ENCODE measurements at places on chromosomes 1 and 21.
A peak's percentile ranks its signal among the peaks of the same experiment; 100 is the strongest.

DNA sequence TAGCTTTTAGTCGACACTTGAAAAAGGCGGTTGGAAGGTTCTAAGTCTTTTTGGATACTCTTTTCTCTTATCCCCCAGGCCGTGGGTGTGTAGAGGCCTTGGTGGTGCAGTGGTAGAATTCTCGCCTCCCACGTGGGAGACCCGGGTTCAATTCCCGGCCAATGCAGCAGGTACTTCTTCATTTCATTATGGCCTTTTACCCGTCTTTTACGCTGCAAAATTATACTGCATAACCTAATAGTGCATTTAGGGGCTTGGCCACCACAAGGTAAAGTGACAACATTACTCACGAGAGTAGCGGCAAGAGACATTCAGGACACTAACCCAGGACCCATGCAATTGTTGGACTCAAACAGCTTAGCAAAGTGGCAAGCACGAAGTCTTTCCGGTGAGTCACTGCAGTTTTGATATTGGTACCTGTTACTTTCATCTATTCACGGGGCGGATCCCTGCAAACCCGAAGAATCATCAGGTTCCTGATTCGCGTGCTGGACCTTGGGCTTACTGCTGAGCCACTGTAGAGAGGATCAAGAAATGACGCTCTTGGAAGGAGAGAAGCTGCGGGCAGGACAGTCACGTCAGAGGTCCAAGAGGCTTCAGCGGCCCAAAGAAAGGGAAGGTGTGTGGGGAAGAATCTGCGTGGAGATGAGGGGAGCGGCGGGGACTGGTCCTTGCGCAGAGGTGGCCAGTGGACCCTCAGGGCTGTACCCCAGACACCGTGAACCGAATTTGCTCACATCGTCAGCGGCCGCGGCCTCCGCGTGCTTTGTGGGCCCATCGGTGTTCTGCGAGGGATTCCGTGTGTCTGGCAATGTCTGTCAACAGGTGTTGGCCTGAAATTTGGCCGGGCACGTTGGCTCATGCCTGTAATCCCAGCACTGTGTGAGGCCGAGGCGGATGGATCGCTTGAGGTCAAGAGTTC is 12.9 kb upstream of the RNU1-4 start:
- DNase-seq, result peak; percentile 38

DNA sequence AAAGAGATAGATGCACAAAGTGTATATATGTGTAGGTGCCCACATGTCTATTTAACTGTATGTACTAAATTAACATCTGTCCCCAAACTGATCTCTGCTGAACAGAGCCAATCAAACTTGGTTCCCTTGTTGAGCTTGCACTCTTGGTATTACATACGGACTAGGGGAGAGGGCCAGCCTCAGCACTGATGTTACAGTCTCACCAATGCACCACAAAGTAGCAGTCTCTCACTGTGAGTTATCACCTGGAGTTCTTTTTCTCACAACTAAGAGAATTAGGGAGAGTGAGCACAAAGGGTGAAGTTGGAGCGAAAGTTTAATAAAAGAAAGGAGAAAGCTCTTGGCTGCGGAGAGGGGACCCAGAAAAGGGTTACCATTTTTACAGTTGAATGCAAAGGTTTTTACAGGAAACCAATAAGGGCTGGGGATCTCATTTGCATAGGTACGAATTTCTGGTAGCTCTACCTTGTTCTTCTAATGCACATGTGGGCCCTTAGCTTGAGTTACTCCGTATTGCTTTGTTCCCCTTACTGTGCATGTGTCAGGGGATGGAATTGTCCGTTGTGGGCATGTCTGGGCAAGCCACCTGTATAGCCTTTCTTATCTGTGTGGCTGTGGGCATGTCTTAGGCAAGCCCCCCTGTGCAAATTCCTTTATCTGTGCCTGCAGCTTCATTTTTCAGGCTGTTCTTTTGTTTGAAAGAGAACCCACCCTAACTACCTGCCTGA is 13.3 kb upstream of the CHI3L2 start:
- peak; percentile 61 for DNase-seq

GRCh38 chr1:24963943-24964693 is 34.0 kb upstream of the RUNX3 start:
- no peak for DNase-seq

DNA sequence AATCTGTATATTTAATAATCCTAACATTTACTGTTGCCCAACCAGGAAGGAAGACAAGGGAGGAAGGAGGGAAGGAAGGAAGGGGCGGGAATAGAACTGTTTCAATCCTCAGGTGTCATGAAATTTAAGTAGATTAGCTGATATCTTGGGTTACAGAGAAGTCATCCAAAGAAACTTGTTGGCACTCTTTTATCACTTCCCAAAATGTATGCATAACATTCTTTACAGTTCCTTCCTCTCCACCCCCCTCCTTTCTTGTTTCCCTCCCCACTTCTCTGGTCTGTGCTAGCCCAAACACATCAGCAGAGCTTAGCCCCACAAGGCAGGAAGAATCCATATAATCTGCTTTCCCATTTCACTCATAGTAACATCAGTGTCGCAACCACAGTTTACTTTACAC is 110.9 kb downstream of the ESRRG start:
- no peak for DNase-seq

DNA sequence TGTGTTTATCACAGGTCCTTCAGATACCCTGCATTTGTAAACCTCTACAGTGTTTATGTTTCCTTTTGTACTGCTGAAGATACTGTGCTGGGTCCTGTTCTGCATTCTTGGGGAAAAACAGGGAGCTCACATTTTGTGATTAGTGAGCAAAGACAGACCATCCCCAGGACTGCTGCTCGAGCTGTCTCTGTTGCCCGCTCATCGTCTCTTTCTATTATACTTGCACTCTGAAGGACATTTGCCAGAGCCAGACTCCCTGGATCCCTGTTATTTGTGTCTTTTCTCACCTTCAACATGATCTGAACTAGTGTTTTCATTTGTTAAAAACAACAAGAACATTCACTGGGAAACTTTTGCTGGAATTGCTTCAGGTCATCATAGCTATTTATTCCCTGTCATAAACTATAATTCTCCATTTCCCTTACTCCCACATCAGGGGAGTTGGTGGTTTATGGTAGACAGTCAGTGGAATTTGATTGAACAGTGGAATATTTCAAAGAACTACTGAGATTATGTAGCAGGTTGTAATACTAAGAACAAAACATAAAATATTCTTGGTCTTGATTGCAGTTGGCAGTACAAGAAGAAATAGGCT is 53.0 kb downstream of the PRRX1 start:
- no peak for DNase-seq

- no peak for DNase-seq
Observed at GRCh38 chr21:42981214-42981523, 6.8 kb downstream of the PKNOX1 start.

DNA sequence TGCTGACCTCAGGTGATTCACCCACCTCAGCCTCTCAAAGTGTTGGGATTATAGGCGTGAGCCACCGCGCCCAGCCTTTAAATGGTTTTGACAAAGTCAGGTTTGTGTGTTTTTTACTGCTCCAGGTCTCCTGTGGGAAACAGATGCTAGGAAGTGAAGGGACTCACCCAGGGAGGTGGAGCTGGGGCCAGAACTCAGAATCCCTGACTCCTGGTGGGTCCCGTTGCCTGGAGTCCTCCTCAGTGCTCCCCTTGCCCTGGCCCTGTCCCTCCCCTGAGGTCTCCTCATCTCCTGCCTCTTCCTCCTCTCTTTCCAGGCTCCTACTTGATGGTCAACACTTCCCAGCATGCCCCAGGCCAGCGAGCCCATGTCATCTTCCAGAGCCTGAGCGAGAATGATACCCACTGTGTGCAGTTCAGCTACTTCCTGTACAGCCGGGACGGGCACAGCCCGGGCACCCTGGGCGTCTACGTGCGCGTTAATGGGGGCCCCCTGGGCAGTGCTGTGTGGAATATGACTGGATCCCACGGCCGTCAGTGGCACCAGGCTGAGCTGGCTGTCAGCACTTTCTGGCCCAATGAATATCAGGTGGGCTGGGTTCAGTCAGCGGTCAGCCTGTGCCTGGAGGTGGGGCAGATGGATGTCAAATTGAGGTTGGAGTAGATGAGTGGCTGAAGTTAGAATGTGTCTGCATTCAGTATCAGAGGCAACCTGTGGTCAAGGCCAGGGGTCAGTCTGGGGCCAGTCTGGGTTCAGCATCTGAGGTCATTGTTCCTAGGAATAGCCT is 22.1 kb downstream of the PTPRU start:
- no peak for DNase-seq

DNA sequence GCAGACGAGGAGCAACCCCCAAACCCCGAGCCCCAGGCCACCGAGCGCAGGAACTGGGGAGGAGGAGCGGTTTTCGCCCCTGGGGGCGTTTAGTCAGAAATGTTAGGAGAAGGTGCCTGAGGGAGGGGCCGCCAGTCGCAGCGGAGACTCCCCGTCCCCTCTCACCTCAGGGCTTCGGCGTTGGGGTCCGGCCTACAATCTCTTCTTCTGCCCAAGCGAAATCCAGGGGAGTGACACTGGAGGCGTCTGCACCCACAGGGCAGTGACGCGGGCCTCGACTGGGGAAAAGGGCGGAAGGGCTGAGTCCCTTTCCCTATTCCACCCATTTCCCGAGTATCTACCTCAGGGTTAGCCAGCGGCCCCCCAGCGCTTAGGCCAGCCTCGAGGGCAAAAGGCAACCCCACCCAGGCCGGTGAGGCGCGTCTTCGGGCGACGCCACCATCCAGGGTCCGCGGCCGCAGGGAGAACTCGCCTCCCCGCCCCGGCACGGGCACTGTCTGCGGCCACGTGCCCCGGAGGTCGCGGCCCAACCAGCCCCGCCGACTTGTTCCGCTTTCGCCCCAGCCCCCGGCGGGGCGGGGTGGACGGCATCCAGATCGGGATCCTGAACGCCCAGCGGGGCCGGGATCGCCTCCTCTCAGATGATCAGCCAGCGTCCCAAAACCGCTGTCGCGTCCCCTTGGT is 118.7 kb upstream of the BARHL2 start:
- no peak for DNase-seq

DNA sequence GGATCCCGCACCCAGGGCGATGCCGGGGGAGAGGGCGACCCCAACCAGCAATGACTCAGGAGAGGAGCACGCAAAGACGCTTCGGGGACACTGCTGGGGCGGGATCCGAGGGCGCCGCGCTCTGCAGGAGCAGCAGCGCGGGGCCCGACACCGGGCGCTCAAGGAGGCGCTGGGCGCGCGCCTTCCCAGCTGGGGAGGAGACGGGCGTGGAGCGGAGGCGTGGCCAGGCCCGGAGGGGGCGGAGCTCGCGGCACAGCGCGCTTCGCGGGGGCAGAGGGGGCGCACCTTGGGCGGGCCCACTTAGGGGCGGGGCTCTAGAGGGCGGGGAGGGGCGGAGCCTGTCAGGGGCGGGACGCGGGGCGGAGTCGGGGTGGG is 369 bp downstream of the SUMO3 start:
- DNase-seq, result peak; percentile 87

DNA sequence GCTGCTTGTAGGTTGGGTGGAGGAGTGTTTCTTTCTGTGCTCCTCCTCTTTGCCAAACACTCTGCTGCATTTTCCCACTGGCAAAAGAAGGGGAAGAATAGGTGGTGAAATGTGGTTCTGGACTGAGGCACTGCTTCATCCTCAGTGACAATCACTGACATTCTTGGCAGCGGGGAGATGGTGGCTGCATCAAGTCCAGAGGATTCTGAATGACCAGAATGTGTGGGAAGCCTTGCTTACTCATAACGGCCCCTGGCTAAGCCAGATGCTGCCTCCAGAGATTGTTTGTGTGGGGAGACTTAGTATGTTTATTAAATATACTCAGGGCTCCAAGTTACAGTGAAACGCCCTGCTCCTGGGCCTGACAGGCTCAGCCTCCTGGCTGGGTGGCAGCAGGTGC is 160.3 kb downstream of the CACNA1E start:
- no peak for DNase-seq

DNA sequence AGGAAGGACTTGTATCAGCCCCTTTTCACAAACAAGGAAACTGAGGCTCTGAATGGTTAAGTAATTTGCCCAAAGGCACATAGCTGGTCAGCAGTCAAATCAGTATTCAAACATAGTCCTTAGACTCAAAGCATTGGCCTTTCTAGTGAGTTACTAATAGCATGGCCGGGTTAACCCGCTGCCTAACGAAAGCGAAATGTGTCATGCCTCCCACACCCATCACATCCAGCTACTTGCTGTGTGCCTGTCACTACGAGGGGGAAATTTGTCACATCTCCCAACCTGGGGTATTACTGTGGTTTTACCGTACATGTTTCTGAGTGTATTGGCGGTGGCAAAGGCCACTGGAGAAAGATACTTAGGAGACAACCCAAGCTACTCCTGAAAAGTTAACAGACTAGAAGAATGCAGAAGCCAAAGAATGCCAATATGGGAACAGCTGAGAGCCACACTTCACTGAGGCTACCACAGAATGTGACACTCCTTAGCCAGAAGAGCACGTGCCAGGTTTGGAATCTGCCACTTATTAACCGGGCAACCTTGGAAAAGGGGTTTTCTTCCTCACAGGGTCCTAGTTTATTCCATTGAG is 363.5 kb downstream of the KCNH1 start:
- DNase-seq, result no peak

DNA sequence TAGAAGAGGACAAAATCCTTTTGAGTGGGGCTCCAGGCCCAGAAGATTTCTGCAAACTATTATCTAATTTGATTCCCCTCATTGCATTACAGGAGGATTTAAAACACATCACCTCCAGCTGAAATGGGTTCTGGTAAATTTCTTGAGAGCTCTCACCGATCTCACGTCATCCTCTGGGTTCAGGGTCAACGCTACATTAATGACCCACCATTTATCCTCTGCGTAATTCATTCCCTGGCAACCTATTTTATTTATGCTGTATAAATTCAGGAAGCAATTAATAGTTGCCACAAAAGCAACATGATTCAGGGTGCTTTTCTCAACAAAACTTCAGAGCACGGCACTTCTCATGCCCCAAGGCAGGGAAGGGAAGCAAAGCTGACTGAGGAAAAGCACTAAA is 38.9 kb downstream of the LMX1A start:
- no peak for DNase-seq

DNA sequence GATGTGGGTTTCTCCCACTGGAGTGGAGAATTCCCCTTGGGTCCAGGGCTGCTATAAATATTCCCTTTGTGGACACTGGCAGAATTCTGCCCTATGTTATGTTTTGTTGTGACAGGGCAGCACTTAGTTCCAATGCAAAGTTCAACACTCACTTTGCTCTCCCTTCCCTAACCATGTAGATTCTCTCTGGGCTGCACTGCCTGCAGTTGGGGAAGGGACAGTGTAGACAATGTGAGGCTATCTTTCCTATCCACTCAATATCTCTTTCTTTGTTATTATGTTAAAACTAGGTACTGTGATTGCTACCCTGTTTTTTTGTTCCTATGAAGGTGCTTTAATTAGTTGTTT is 19.6 kb downstream of the GPR88 start:
- no peak for DNase-seq

- peak; percentile 3 for DNase-seq
Observed at GRCh38 chr1:54857746-54858561, 29.0 kb downstream of the DHCR24 start.

All from NCI-H526 (cell line).